ENCODE measurements at places on chromosomes 12 and 14.
A peak's percentile ranks its signal among the peaks of the same experiment; 100 is the strongest.

DNA sequence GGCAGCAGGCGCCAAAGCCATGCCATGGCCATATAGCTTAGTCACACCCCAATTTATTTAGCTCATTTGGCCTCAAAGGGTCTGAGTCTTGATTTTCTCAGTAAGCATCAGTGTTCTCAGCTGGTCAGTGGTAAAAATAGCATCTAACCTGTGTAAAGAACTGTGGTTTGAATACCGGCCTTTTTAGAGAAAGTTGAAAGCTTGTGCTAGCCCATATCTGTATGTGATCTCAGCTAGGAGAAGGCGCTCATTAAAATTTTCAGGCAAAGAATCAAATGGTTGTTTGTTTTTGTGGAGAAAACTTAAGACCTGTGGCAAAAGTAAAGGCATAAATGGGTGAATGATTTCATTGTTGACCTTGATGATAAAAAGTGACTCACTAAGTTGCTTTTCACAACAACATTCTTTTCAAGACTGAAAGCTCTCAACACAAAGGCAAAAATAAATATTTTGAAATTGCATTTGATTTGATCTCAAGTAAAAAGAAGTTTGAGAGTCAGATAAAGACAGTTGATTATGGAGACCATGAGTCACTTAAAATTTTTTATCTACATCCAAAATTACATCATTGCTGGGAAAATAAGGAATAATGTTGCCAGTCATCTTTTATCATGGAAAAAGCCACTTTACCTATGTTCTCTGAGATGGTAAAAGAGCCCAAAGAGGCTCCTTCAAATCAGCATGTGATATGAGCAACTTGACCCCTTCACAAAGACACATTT lies 128.5 kb upstream of the RGS6 start:
- DNase-seq = no peak

DNA sequence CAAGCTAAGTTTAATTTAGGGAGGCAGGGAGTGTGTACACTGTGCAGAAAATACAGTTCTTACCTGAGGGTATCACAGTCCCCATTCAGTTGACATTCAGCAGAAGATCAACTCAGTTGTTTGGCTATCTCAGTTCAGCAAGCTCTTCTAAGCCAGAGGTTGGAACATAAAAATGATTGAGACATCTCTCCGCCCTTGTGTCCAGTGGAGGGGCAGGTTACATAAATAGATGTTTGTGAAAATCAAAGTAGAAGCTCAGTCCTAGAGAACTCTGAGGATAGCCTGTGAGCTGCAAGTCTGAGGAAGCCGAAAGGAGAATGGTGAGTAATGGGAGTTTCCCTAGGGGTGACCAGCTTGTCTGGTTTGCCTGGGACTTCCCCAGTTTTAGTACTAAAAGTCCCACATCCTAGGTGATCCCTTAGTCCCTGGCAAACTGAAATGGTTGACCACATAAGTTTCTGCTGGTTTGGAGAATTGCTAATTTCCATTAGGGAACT lies 251.4 kb upstream of the ATP2B1 start:
- no peak for DNase-seq

- no peak for DNase-seq
Measured at GRCh38 chr12:22059976-22060647, 14.1 kb downstream of the CMAS start.

GRCh38 chr14:88386256-88386794 lies 868 bp downstream of the SPATA7 start:
- DNase-seq = no peak

GRCh38 chr12:15982471-15982870 lies 71.3 kb downstream of the DERA start:
- DNase-seq = no peak

DNA sequence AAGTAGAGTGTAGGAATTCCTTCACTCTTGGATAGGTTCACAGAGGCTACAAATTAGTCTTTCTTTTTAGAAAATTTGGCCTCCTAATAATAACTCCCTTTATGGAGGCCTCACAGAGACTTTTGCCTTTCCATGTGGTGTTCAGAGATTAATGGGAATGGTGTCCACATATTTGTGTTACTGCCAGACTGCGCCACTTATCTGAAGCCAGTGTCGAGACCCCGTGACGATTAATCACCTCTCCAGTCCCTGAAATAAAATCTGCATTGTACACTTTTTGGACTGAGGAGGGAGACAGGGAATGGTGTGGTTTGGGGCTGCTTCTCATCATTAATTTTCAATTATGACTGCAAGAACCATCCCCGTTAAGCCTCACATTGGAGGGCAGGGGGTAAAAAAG lies 980.5 kb downstream of the FLRT2 start:
- DNase-seq = no peak

DNA sequence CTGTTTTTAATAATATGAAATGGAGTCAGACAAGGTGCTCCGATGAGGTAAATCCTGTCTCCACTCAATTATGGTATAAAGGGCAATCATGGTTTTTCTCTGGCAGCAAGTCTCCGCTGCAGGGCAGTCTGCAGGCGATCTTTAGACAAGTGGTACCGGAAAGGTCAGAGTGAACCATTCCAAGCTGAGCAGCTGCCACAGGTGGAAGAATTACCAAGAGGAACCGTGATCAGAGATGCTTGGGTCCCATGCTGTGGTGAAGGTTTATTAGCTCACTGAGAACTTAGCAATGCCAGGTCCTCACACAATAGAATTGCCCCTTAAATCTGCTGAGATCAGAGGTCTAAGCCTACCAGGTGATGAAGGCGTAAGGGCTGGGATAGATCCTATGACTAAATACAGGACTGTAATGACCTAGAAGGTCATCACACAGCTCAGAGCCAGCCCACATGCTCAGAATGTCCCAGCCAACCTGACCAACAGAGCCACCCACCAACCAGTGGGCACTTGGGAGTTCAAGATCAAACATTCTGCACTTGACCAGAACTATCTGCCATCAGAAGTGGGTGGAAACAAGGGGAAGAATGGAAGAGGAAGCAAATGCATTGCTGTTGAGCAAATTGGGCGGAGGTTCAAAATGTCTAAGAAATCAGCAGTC lies 175.2 kb upstream of the BCL2L14 start:
- no peak for DNase-seq

DNA sequence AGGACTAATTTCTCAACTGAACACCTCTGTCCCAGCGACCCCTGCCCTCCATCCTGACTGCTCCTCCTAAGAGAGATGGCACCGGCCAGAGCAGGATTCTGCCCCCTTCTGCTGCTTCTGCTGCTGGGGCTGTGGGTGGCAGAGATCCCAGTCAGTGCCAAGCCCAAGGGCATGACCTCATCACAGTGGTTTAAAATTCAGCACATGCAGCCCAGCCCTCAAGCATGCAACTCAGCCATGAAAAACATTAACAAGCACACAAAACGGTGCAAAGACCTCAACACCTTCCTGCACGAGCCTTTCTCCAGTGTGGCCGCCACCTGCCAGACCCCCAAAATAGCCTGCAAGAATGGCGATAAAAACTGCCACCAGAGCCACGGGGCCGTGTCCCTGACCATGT lies 756 bp downstream of the RNASE7 start:
- no peak for DNase-seq

- peak; percentile 26 for DNase-seq
Measured at GRCh38 chr14:24051176-24051788, 527 bp upstream of the CARMIL3 start.

GRCh38 chr14:42719391-42719790 lies 1112.7 kb downstream of the LRFN5 start:
- DNase-seq = no peak

GRCh38 chr12:132460571-132460970 lies 29.4 kb upstream of the FBRSL1 start:
- no peak for DNase-seq

- DNase-seq = no peak
Measured at GRCh38 chr14:50619569-50620141, 48.5 kb downstream of the SAV1 start.

GRCh38 chr14:61476754-61477410 lies 155.5 kb downstream of the PRKCH start:
- no peak for DNase-seq

All from GM12892 (cell line).